ENCODE measurements at places on chromosomes 3 and 15.

DNA sequence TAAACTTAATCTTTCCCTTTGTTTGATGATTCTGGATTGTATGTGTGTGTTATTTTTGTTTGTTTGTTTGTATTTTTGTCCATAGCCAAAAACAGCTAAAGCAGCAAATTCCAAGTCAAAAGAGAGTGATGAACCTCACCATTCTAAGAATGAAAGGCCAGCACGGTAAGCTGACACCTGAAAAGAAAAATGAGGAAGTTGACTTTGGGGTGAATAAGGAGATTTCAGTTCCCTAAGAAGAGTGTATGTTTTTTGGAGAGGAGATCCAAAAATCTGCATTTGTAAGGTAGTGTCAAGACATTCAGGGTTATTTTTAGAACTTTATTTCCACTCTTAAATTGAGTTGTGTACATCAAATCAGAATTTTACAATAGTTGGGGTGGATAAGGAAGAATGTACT lies 52.3 kb upstream of the UTS2B start:
- no peak overlapping the region for H3K4me3 ChIP-seq
- no peaks in the 10 kb centered on the region for H3K36me3 ChIP-seq
- no peaks in the 10 kb centered on the region for H3K27me3 ChIP-seq
- peaks cover 43% of the 10 kb centered on the region for H3K4me1 ChIP-seq
- H3K27ac ChIP-seq: peak overlapping the region; percentile 11
- peak; percentile 61 for DNase-seq

DNA sequence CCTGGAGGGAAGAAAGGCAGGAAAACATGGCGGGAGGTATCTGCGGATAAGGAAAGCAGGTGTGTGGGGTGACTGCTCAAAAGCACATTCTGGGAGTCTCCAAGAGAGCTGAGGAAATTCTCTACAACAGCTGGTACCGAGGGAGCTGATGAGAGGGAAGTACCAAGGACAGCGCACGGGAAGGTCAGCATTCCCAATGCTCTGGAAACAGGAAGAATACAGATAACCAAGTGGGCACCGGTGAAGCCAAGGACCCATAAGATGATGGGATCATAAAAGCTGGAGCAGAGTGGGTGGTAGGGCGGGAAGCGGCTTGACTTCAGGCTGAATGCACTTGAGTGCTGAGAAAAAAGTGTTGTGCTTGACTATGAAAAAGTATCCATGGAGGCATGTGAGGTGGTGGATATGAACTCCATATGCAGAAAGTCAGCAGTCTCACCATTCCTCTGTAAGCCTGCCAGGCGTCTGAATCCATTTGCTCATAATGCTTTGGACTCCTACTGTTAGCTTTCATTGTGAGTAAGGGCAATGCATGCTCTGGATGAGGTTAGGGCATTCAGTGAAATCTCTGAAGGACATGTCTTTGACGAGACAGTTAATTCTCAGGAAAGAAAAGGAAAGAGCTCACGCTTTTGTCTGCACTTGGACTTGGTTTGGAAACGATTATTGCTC lies 215.5 kb downstream of the NR1D2 start:
- no peaks in the 10 kb centered on the region for H3K27me3 ChIP-seq
- H3K27ac ChIP-seq: no peak overlapping the region
- DNase-seq: no peak

GRCh38 chr15:41810651-41811431 lies 17.1 kb upstream of the JMJD7 start:
- no peak overlapping the region for H3K4me3 ChIP-seq
- no peaks in the 10 kb centered on the region for H3K4me1 ChIP-seq
- DNase-seq: no peak
- no peak overlapping the region for H3K27ac ChIP-seq

GRCh38 chr3:144308396-144308795 lies 336.8 kb downstream of the DIPK2A start:
- H3K27ac ChIP-seq: no peak overlapping the region
- H3K27me3 ChIP-seq: no peaks in the 10 kb centered on the region
- no peak overlapping the region for H3K4me3 ChIP-seq
- H3K4me1 ChIP-seq: no peaks in the 10 kb centered on the region
- no peaks in the 10 kb centered on the region for H3K36me3 ChIP-seq

GRCh38 chr3:129039271-129040038 lies 21.1 kb upstream of the GP9 start:
- no peaks in the 10 kb centered on the region for H3K27me3 ChIP-seq
- H3K36me3 ChIP-seq: no peaks in the 10 kb centered on the region
- no peak for DNase-seq
- H3K4me1 ChIP-seq: no peaks in the 10 kb centered on the region
- no peak overlapping the region for H3K4me3 ChIP-seq

GRCh38 chr3:58565621-58566397 lies 11.4 kb downstream of the FAM107A start:
- no peak overlapping the region for H3K4me3 ChIP-seq
- no peak overlapping the region for H3K27ac ChIP-seq
- H3K4me1 ChIP-seq: no peaks in the 10 kb centered on the region
- no peaks in the 10 kb centered on the region for H3K27me3 ChIP-seq
- no peaks in the 10 kb centered on the region for H3K36me3 ChIP-seq

- no peaks in the 10 kb centered on the region for H3K36me3 ChIP-seq
- no peak overlapping the region for H3K27ac ChIP-seq
- no peak overlapping the region for H3K4me3 ChIP-seq
- H3K4me1 ChIP-seq: no peaks in the 10 kb centered on the region
- no peaks in the 10 kb centered on the region for H3K27me3 ChIP-seq
Observed at GRCh38 chr15:39165020-39165706, 415.7 kb upstream of the THBS1 start.

DNA sequence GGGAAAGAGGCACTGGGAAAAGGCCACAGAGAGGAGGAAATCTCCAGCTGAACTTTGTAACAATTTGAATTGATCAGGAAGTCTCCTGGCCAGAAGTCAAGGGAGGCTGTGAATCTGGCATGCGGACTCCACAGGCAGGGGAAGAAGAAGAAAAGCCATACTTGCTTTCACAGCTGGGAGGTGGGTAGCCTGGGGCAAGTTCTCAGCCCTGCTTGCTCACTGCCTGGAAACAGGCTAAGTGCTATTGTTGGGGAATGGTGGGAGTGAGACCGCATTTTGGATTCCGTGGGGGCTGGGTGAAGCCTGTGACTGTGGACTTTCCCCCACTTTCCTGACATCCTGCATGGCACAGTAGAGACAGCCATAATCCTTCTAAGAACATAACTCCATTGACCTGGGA lies 168.8 kb upstream of the CD96 start:
- H3K4me1 ChIP-seq: no peaks in the 10 kb centered on the region
- no peaks in the 10 kb centered on the region for H3K27me3 ChIP-seq
- no peak overlapping the region for H3K27ac ChIP-seq
- DNase-seq: no peak
- H3K36me3 ChIP-seq: no peaks in the 10 kb centered on the region

DNA sequence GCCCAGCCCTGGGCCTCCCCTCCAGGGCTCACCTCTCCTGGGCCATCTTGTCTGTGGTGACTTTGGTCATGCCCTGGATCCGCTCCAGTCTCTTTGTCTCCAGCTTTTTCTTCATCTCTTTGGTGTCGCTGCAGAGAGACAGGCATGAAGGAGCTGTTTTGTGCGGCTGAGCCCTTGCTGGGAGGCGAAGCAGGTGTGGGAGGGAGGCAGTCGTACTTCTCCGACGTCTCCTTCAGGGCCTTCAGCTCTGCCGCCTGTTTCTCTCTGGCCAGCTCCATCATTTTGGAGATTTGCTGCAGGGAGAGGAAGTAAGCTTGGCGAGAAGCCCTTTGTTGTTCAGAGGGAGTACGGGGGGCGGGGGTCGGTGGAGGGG lies 7.7 kb upstream of the ANKRD63 start:
- H3K27ac ChIP-seq: no peak overlapping the region
- no peak overlapping the region for H3K4me3 ChIP-seq
- H3K27me3 ChIP-seq: peaks cover 22% of the 10 kb centered on the region
- no peaks in the 10 kb centered on the region for H3K4me1 ChIP-seq
- H3K36me3 ChIP-seq: no peaks in the 10 kb centered on the region

DNA sequence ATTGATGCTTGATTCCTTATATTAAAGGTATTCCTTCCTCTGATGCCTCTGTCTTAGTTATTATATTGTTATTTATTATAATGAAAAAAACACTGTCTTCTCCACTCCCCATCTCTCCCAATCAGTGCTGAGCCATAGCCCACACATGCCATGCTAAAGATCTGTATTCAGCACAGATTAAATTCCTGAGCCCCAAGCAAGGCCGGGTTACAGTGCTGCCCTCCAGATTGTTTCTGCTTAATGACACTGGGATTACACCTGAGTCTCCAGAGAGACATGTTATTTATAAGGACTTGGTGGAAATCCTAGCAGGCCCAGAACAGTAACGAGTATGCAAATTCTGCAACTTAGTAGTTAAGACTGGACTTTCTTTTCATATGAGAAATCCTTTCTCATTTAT lies 305.9 kb upstream of the UMPS start:
- no peak overlapping the region for H3K4me3 ChIP-seq
- no peak for DNase-seq

DNA sequence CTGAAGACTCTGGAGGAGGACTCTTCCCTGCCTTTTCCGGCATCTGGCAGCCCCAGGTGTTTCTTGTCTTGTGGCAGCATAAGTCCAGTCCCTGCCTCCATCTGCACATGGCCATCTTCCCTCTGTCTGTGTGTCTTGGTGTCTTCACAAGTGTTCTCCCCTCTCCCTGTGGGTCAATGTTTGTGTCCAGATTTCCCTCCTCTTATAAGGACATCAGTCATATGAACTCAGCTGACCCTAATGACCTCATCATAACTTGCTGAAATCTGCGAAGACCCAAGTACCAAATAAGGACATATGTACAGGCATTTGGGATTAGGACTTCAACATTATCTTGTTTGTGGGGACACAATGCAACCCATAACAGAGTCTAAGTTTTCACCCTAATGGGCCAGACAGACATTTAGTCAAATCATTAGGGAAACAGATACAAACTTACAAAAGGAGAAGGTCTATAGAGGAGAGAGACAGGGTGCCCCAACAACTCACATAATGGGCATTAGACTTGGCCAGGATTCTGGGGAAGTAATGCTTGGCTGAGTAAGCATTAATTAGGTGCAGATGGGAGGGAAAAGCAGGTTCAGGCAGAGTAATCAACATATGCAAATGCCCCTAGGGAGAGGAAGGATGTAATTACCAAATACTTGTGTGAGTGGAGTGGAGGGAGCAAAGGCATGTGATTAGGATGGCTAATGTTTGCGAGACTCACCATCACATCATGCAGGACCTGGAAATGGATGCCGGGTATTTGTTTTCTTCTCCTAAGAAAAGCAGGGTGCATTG lies 372.8 kb upstream of the TBL1XR1 start:
- no peak overlapping the region for H3K4me3 ChIP-seq
- peak overlapping the region; percentile 13 for H3K27ac ChIP-seq
- peaks cover 27% of the 10 kb centered on the region for H3K4me1 ChIP-seq
- DNase-seq: peak; percentile 42
- no peaks in the 10 kb centered on the region for H3K27me3 ChIP-seq
- H3K36me3 ChIP-seq: no peaks in the 10 kb centered on the region

- no peak overlapping the region for H3K4me3 ChIP-seq
- H3K27me3 ChIP-seq: no peaks in the 10 kb centered on the region
- H3K4me1 ChIP-seq: peaks cover 58% of the 10 kb centered on the region
- H3K27ac ChIP-seq: peak overlapping the region; percentile 99
Observed at GRCh38 chr15:70478251-70478990, 284.9 kb downstream of the UACA start.

GRCh38 chr3:194485881-194486539 lies 792 bp downstream of the ATP13A3 start:
- H3K27ac ChIP-seq: peak overlapping the region; percentile 25
- peaks cover 6% of the 10 kb centered on the region for H3K36me3 ChIP-seq
- peak; percentile 54 for DNase-seq
- H3K4me3 ChIP-seq: peak overlapping the region; percentile 62

DNA sequence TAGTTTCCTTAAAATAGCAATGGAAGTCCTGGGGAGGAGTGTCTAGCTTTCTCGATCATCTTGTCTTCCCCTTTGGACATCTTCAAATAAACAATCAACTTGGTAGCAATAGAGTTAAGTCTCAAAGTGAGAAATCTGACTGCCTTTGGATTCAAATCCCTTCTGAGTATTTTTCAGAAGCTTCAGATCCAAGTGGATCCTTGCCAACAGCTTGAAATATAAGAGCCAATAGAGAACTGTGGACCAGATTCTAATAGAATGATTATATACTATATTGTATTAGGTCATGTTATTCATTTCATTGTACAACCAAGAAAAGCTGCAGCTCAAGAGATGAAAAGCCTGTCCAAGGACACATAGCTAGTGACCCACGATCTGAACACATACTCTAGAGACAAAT lies 60.2 kb downstream of the SYNPR start:
- H3K4me1 ChIP-seq: no peaks in the 10 kb centered on the region
- no peak overlapping the region for H3K4me3 ChIP-seq
- no peak for DNase-seq
- H3K27ac ChIP-seq: no peak overlapping the region

GRCh38 chr3:30613133-30613825 lies 6.9 kb downstream of the TGFBR2 start:
- H3K27me3 ChIP-seq: no peaks in the 10 kb centered on the region
- peaks cover 5% of the 10 kb centered on the region for H3K4me1 ChIP-seq
- no peak overlapping the region for H3K27ac ChIP-seq
- no peaks in the 10 kb centered on the region for H3K36me3 ChIP-seq
- no peak for DNase-seq
